K562 (cell line): ENCODE measurements at places on chromosomes 2 and 18. TPM values are rescaled to one million over a fixed set of nuclear protein-coding genes. Genes with fewer than 3 reads are reported as not detected.

CYS1 gene
- total RNA-seq: 0.11 TPM in 1 of 2 replicates, not detected in the other

DNA sequence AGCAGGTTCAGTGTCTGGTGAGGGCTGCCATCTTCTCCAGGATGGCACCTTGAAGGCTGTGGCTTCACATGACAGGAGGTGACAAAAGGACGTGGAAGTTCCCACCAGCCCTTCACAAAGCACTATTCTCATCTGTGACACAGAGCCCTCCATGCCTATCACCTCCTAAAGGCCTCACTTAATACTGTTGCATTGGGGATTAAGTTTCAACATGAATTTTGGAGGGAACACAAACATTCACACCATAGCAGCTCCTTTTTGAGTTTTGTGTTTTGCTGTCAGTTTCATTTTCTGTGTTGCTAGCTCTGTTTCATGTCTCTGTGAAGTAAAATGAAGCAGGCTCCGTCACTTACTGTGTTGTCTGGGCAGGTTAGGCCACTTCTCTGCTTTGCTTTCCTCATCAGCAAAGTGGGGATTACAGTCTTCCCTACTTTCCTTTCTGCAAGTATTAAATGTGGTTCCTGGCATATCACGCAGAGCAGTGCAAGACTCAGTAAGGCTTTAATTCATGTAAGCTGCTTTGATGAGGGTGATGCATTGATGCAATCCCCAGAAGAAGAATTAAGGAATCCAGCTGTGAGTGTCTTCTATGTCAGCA lies 31.6 kb downstream of the LIMS1 start:
- no peak overlapping the region for H3K27ac ChIP-seq
- no peaks in the 10 kb centered on the region for H3K36me3 ChIP-seq
- no peak for DNase-seq
- H3K4me1 ChIP-seq: peaks cover 8% of the 10 kb centered on the region; the same call in 2 of the 3 replicates

- H3K27ac ChIP-seq: no peak overlapping the region
- H3K36me3 ChIP-seq: no peaks in the 10 kb centered on the region
- no peaks in the 10 kb centered on the region for H3K4me1 ChIP-seq
- no peaks in the 10 kb centered on the region for H3K27me3 ChIP-seq
- DNase-seq: no peak
Measured at GRCh38 chr18:1778496-1779178, 792.7 kb downstream of the METTL4 start.

DNA sequence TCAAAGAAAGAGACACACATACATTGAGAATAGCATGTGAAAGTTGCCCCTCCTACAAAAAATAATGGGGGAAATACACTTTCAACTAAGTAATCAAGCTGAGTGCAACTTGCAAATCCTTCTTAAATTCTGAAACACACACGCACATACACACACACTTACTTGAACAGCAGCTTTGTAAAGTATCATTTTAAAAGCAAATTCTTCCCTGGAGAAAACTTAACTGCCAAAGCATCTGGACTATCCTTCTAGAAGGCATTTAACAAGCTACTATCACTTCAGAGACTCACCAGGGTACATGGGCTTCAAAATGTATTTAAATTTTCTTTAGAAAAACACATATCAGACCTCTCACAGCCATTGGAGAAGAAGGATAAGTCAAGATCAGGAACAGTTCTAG lies 15.3 kb downstream of the GAREM1 start:
- no peaks in the 10 kb centered on the region for H3K4me1 ChIP-seq
- no peaks in the 10 kb centered on the region for H3K27me3 ChIP-seq
- H3K27ac ChIP-seq: no peak overlapping the region
- no peak overlapping the region for H3K4me3 ChIP-seq
- no peaks in the 10 kb centered on the region for H3K36me3 ChIP-seq

- peak; percentile 66 for DNase-seq
- peaks cover 11% of the 10 kb centered on the region; the same call in 2 of the 3 replicates for H3K4me1 ChIP-seq
- no peaks in the 10 kb centered on the region for H3K27me3 ChIP-seq
- peak overlapping the region; percentile 13; the same call in 1 of the 2 replicates for H3K4me3 ChIP-seq
- no peaks in the 10 kb centered on the region for H3K36me3 ChIP-seq
- H3K27ac ChIP-seq: peak overlapping the region; percentile 71
Measured at GRCh38 chr2:32932825-32933755, 13.7 kb upstream of the LTBP1 start.

DNA sequence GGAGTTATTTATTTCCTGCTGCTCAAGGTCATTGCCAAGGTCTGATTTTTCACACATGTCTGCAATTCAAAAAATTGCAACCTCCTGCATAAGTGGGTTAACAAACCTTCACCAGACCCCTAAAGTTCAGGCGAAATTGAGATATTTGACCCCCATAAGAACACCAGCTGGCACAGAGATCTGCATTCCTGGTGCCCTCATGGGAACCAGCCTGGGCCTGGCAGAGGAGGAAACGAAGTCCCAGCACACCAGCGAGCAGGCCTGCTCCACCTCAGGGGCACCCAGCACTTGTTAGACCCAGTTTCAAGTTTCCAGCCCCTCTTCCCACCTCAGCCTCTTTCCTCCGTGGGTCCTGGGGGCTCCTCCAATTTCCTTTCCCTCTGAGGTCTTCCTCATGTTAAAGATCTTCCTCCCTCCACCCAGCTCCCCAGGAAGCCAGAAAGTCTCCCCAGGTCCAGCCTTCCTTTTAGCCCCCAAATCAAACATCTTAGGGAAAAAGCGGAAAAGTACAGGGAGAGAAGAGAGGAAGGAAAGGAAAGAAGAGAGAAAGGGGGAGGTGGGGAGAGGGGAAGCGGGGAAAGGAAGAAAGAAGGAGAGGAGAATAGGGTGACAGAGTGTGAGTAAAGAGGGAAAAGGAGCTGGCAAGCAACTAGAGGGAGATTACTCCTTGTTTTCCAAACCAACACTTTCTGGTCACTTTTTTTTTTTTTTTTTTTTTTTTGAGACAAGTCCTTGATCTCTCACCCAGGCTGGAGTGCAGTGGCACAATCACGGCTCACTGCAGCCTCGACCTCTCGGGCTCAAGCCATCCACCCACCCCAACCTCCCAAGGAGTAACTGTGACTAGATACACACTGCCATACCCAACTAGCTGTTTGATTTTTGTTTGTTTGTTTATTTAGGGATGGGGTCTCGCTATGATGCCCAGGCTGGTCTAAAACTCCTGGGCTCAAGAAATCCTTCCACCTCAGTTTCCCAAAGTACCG lies 3.9 kb upstream of the C2orf72 start:
- H3K36me3 ChIP-seq: no peaks in the 10 kb centered on the region
- H3K27ac ChIP-seq: no peak overlapping the region
- H3K4me1 ChIP-seq: peaks cover 11% of the 10 kb centered on the region
